ENCODE measurements at places on chromosomes 3 and 15.

- no peak for DNase-seq
Observed at GRCh38 chr15:39512643-39513042, 68.2 kb upstream of the THBS1 start.

- no peak for DNase-seq
Observed at GRCh38 chr3:197364410-197365071, 66.1 kb upstream of the DLG1 start.

DNA sequence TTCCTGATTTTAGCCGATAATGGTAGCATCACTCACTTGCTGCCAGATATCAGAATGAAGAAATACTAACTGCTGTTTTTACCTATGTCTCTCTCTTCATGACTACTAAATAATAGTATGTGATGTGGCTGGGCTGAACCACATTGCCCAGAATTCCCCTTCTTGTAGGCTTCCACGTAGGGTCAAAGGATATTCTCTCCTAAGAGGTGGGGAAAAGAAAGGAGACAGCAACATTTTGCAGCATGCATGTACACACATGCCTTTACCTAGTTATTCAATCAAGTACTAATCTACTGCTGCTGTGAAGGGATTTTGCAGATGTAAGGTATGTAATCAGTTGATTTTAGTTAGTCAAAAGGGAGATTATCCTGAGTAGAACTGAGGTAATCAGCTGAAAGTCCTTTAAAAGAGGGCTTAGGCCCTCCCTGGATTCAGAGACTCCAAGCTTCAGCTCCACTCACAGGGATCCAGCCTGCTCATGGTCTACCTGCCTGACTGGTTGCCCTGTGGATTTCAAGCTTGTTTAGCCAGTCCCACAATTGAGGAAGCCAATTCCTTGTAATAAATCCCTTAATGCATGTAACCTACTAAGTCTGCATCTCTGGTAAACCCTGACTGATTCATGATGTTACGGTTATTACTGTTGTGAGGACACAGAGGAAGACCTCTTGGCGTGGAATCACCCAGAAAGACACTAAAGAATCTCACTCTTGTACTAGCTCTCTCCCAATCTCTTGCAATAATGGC lies 20.4 kb downstream of the PLD1 start:
- DNase-seq = no peak

GRCh38 chr3:164209363-164209762 lies 868.9 kb downstream of the SI start:
- DNase-seq = no peak

DNA sequence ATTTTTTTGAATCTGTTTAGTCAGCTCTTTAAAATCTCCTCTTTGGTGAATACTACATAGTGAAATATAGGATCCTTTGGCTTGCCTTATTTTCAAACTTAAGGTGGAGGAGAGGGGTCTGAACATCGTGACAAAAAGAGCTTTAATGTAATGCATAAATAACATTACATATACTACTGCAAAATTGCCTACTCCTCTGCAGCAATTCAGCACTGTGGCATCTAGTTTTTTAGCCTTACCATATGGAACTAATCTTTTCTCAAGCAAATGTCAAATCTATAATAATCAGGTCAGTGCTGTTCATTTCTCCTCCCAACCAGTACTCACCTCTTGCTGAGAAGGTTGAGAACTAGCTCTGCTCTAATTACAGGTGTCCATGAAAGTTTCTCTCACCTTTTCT lies 394.0 kb upstream of the CDIN1 start:
- no peak for DNase-seq

DNA sequence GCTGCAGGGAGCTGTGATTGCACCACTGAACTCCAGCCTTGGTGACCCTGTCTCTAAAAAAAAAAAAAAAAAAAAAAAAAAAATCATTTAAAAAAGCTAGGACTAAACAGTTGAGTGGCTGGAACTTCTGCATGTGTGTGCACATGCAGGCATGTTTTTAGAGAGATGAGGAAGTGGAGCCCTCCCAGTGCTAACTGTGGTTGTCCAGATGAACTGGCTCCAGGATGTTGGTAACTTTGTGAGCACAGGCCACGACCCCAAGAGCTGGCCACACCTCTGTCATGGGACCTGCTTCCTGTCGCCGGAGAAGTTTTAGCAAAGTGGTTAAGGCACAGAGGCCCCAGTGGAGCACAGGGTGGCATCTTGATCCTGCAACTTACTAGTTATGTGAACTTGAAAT lies 27.0 kb downstream of the CHCHD6 start:
- DNase-seq = no peak

- no peak for DNase-seq
Observed at GRCh38 chr3:151544164-151544548, 83.3 kb upstream of the IGSF10 start.

DNA sequence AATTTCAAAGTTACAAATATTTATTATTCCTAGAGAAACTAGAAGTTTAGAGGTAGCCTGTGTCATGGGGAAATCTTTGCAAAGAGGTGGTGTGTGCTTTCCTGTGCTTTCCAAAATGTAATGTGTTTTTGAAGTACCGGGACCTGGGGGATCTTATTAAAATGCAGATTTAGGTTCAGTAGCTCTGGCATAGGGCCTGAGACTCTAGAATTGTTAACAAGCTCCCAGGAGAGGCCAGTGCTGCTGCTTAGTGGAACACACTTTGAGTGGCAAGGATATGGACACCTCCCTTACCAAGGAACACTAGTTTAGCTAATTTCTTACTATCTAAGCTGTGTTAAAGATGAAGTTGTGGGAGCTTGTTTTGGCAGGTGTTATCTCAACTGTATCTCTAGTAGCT lies 428.9 kb downstream of the VGLL3 start:
- DNase-seq = no peak

DNA sequence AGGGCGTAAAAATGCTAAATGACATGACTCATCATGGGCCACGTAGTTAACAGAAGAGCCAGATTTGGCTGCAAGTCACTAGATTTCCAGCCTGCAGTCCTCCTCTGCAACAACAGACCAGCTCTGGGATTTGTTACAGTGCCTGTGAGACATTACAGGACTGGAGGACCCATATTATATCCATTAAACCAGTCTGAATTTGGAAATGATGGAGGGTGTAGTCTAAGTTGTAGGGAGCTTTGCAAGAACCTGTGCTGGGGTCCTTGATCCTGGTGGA lies 10.8 kb downstream of the ZNF774 start:
- DNase-seq = no peak

DNA sequence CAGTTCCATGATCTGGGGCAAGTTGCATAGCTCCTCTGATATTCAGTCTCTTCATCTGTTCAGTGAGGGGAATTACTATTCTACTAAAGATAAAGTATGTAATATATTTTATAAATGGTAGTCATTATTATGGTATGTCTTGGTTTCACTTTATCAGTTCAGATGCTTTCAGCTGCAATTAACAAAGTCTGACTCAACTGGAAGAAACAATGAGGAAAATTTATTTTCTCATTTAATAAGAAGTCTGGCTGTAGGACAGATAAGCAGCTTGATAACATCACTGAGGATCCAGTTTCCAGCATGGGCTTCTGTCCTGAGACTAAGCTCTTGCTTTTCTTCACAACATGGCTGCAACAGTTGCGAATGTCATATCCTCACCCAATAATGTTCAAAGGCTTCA lies 354.3 kb upstream of the TRIM42 start:
- no peak for DNase-seq

GRCh38 chr3:23117856-23118255 lies 85.3 kb upstream of the UBE2E2 start:
- DNase-seq = no peak

- no peak for DNase-seq
Observed at GRCh38 chr3:105593315-105593714, 226.6 kb downstream of the ALCAM start.

GRCh38 chr3:178826435-178827123 lies 245.0 kb downstream of the ZMAT3 start:
- DNase-seq = no peak

- DNase-seq = no peak
Observed at GRCh38 chr15:81092559-81092902, 41.5 kb upstream of the CFAP161 start.

DNA sequence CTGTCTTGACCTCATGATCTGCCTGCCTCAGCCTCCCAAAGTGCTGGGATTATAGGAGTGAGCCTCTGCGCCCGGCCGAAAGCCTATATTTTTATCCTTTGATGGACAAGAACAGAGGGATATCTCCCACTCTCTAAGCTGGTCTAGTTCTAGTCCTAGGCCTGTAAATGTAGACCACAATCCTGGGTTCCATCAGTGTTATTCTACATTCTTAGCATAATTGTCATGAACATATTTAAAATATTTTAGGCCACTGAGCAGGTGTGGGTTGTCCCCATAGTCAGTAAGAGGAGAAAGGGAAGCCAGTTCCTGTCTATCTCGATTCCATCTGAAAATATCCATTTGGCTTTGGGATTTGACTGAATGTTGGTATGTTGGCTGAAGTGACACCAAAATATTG lies 118.1 kb downstream of the EBLN2 start:
- no peak for DNase-seq

DNA sequence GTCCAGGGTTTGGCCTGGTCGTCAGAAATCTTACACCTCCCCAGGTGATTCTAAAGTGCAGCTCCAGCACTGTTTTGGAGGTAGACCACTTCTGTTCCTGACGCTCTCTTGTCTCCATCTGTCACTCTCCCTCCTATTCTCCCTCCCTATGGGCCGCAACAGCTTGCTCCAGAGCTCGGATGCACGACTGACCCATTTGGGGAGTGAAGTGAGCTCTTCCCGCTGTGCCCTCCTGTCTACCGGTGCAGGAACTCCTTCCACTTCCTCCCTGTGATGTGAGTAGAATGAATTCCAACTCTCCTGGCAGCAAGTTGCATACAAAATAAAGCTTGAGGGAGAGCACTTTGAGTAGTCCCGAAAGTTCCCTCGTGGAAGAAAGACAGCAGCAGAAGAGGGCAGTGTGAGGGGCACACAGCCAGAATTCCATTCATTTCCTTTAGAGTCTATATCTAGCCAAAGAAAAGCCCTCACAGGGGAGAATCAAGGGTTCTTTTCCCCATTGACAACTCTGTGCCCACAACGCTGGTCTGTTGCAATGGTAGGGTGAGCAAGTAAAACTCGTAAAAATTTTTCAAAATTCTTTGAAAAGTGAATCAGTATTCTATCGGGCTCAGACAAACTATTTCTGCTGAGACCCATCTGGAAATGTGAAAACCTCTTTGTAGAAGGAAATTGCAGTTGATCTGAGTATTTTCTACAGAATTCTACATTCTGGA lies 39.9 kb upstream of the BDH1 start:
- DNase-seq = no peak

- no peak for DNase-seq
Observed at GRCh38 chr3:147930232-147930807, 521.2 kb downstream of the ZIC1 start.

DNA sequence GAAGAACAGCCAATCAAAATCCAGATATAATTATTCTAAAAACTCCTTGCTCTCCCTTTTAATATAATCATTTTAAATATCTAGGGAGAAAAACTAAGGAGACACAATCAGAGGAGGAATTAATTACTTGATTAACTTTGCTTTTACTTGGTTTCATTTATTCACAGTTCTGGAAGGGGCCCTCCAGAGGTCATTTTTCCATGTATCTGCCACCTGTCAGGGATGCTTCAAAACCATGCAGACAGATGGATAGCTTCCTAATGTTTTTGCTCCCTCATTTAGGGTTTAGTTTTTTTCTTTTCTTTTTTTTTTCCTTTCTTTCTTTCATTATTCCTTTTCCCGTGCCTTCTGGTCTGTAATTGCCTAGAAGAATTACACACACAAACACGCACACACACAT lies 438.1 kb upstream of the ARPP21 start:
- DNase-seq = no peak

- DNase-seq = no peak
Observed at GRCh38 chr15:58931987-58932588, 1.4 kb downstream of the SLTM start.

- DNase-seq = no peak
Observed at GRCh38 chr3:198080521-198081384, 120.7 kb downstream of the LMLN start.

DNA sequence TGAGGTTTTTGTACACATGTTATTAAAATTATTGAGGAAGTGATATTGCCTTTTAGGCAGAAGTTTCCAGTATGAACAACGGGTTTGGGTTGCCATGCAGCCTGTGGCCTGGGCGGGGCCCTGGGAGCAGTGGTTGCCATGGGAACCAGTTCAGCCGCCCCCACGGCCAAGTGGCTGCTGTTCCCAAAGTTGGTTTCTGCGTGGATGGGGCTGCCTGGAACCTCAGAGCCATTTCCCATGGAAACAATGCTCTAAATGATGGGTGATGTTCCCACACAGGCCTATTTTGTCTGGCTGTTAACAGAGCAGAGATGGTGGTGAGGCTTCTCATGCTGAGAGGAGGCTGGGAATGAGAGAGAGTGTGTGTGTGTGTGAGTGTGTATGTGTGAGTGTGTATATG lies 19.5 kb downstream of the MRAS start:
- DNase-seq = no peak

DNA sequence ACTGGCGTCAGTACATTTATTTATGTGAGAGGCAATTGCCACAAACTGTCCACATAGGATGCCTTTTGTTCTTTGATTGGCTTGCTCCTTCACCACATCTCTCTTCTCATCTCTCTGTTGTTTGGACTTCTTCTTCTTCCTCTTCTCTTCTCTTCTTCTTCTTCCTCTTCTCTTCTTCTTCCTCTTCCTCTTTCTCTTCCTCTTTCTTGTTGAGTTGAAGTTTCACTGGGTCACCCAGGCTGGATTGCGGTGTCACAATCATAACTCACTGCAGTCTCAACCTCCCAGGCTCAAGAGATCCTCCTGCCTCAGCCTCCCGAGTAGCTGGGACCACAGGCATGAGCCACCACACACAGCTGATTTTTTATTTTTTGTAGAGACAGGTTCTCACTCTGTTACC lies 67.7 kb upstream of the GSK3B start:
- no peak for DNase-seq

DNA sequence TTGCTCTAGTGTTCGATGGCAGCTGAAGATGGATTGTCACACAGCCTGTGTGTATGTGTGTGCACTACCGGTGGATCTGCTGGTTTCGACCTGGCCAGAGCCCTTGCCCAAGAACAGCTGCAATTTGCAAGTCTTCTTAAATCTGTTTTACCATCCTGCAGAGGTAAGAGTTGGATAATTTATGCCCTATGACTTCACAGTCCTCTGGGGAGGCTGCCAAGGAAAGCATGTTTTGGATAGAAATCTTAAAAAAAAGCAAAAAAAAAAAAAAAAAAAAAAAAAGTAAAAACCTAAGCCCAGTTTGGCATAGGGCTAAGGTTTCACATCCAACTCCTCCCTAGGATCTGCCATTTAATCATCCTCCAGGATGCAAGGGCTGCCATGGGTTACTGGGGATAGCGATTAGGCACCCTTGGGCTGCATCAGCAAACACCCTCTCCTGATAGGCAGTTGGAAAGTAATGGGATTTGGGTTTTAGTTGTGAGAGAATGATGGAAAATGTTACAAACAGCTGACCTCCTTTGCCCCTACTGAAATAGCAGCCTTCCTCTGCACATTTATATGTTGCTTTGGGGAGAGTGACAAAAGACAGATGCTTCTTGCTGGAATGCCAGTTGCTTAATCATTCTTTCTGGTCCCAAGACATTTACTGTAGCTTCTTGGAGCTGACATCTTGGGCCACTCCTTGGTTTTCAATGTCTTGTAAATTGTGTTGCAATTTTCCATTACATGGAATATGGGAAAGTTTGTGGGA lies 35.4 kb downstream of the CD200R1L start:
- DNase-seq = no peak
